ENCODE measurements at places on chromosomes 6 and 20.
A peak's percentile ranks its signal among the peaks of the same experiment; 100 is the strongest.

DNA sequence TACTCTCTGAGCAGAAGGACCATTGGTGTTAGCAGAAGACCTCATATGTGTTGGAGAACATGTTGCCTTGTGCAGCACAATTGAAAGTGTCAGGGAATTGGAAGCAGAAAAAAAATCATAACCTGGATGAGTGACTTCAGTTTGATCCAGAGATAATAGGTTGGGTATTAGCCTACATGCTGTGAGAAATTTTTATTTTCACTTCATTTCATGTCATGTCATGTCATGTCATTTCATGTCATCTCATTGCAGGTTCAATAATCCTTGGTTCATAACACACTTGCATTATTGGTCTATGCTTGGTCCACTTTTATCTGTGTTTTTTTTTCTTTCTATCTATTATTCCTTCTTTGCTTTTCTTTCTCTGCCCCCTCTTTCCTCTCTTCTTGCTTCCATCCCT, 34.3 kb downstream of the AKAP7 start:
- no peak for DNase-seq

GRCh38 chr6:117615750-117616390, 13.6 kb upstream of the GOPC start:
- no peak for DNase-seq

DNA sequence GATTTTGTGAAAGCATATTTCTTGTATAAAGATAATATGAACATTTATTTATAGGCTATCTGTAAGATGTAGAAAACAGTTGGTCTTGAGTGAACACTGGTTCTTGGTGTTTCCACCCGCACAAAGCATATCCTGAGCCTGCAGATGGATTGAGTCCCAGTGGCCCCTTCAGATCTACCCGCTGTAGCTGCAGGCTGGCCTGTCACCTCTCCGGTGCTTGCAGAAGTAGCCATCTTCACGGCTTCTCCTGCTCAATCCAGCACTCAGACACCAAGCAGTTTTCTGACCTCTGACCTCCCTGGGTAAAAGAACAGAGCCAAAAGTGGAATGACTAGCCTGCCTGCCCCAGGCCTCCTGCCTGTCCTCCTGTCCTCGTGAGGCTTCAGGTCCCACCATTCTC, 22.7 kb downstream of the LYRM2 start:
- DNase-seq, result no peak

DNA sequence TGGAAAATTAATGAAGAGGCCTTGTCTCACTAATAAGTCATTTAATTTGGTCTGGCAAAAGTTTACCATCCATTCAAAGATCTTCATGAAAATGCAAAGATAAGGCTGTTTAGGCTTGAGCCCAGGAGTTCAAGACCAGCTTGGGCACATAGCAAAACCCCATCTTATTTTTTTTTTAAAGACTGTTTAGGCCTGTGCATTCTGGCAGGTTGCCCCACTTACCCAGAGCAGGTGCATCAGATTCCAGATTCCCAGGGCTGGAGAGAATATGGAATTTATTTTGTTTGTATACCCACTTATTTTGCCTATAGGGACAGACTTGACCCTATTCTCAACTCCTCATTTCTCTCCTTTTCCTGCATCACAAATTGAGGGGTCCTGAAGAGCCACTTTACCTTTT, 5.7 kb downstream of the FOXO3 start:
- DNase-seq, result no peak

DNA sequence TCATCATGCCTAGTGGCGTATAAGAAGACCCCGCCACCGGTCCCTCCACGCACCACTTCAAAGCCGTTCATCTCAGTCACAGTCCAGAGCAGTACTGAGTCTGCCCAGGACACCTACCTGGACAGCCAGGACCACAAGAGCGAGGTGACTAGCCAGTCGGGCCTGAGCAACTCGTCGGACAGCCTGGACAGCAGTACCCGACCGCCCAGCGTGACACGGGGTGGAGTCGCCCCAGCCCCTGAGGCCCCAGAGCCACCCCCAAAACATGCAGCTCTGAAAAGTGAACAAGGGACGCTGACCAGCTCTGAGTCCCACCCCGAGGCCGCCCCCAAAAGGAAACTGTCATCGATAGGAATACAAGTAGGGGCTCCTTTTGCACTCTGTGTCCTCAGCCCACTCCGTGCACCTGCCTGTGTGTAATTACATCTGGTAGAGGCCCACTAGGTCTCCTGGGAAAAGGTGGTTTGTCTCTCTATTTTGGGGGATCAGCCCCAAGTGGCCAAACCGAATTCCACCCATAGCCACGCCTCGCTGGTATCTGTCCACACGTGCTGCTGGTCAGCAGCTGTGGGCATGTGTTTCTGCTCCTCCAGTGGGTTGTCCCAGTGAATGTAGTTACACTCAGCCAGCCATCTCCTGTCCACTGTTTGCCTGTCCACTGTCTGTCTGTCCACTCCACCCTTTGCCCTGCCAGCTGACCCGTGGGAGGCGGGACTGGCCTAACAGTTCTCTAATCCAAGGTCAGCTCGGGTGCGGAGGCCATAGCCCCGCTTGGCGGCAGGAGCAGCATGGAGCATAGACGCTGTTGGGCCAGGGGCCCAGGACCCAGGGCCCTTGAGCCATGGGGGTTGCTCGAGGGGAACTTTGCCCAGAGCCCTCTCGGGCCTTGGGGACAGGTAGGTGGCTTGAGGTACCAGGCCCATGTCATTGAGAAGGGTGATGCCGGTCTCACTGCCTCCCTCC, 44.3 kb upstream of the MYL9 start:
- no peak for DNase-seq

DNA sequence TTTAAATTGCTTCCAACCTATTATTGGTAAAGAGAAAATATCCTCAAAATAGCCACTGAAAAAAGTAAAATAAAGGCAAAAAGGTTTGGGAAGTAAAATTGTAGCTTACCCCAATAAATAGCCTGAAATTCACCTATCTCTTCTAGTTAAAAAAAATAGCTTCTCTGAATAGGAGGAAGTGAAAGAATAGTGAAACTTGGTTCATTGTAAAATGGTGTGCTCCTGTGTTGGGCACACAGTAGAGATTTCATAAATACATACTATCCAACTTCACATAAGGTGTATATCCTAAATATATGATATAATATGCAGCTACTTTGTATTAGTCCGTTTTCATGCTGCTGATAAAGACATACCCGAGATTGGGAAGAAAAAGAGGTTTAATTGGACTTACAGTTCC, 45.3 kb downstream of the CDK19 start:
- no peak for DNase-seq

DNA sequence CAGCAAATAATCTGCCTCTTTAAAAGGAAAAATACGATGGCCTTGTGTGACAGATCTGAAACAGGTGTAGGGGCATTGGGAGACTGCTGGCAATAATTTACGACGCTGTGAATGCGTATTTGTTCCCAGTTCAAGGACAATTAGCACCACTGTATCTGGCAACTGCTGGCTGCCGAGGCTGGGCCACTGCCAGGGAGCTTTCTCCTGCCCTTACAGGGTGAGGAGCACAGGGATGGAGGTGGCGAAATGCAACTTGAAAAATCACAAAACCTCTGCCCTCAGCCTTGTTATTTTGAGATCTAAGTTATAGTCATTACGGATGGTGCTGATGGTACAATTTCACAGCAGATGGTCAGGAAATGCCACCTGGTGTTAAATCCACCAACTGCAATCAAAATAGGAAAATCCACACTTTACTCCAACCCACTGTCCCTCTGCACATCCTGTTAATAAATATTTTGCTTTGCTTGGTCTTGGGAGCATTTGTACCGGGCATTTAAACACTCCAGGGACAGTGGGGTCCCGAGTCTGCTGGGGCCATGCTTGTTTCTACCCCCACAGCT, 6.4 kb downstream of the MYLK4 start:
- DNase-seq, result no peak

DNA sequence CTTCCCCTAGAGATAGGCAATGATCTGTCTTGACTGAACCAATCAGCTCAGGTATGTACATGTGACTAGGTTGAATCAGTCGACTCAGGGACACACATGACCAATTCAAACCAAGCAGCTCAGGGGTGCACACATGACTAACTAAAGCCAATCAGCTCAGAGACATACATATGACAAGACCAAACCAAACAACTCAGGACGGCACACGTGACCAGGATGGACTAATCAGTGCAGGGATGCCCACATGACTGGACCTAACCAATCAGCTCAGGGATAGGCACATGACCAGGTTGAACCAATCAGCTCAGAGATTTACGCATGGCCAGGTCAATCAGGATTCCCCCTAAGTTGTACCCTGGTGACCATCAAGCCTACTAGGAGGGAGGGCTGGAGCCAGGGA, 310.3 kb downstream of the CDH26 start:
- no peak for DNase-seq

DNA sequence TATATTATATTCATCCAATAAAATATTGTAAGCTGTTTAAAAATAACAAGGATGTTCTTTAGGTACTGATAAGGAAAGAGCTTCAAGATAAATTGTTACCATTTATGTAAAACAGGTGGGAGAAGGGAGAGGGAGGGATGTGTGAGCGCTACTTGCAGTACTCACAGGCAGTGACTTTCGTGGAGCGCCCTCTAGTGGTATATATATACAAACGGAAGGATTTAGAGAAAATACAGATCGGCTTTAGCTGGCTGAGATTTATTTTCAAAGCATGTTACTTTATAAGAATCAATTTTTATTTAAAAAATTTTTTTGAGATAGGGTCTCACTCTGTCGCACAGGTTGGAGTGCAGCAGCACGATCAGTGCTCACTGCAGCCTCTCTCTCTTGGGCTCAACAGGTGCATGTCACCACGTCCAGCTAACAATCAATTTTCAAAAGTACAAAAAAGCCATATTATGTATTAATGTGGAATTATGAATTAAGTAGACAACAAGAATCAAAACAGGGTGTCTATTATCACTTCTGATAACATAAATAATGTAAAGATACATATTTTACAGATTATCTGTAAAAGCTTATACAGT, 3.3 kb upstream of the MOG start:
- peak; percentile 82 for DNase-seq

- DNase-seq, result peak; percentile 96
Observed at GRCh38 chr6:44339763-44340625, 2.5 kb upstream of the SPATS1 start.

GRCh38 chr20:23335521-23335920, 15.1 kb upstream of the NXT1 start:
- no peak for DNase-seq

DNA sequence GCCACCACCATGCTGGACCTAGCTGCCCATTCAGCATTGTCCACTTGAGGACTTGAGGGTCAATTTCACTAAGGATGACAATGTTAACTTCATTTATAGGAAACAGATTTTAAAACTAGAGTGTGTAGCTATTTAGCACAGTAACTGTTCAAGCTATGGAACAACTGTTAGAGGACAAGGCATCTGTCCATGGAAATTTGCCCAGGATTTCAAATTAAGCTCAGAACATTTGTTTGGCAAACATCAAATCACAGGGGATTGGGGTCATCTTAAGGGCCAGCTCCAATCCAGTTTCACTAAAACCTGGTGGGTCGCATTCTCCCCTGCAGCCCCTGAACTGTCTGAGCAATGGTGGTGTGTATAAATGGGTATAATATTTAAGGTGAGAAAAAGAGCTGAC, 35.1 kb downstream of the PM20D2 start:
- no peak for DNase-seq

DNA sequence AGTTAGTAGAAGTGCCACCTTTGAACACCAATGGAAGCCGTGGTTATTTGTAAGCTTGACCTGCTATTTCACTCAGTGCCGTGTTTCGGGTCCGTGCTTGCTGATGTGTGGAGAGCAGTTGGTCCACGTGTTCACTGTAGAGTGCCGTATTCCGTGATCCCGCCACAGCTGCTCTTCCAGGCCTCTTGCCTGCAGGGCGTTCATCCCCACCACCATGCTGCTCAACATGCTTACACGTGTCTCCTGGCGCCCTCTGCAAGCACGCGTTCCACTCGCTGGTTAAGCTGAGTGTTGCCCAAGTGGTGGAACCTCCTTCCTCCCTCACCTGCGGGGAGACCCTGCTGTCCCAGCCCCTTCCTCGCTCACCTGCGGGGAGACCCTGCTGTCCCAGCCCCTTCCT, 28.0 kb upstream of the DACT2 start:
- no peak for DNase-seq

DNA sequence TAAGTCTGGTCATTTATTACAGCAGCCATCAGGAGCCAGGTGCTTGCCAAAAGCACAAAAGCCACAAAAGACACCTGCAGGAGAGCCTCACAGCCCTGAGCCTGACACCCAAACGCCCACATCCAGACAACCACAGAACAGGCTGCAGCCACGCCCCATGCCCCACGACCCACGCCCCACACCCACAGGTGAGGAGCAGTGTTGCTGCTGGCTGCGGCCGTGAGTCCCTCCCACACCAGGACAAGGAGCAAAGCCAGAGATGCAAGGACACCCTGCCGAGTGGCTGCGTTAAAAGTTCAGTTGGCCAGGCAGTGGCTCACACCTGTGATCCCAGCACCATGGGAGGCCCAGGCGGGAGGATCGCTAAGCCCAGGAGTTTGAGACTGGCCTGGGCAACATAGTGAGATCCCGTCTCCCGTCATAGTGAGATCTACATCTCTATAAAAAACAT, 43.0 kb downstream of the SLC2A4RG start:
- DNase-seq, result no peak

DNA sequence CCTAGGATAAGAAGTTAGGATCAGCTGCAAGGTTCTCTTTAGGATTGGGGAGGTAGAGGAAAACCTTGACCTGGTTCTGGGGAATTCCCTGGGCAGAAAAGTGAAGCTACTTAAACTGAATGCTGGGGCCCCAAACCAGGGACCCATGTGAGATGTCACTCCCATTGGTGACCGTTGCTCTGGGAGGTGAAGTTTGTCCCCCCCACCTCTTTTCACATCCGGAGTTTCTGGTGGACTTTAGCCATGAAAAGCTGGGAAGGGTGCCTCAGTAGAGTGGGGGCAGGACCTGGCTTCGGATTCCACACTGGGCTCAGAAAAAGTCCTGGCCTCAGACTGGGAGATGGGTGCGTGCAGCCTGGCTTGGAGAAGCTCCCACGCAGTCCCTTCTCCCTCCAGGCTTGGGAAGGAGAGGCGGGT, 13.2 kb downstream of the TJAP1 start:
- DNase-seq, result no peak

- peak; percentile 48 for DNase-seq
Observed at GRCh38 chr20:5492937-5493336, 176.2 kb upstream of the PROKR2 start.

DNA sequence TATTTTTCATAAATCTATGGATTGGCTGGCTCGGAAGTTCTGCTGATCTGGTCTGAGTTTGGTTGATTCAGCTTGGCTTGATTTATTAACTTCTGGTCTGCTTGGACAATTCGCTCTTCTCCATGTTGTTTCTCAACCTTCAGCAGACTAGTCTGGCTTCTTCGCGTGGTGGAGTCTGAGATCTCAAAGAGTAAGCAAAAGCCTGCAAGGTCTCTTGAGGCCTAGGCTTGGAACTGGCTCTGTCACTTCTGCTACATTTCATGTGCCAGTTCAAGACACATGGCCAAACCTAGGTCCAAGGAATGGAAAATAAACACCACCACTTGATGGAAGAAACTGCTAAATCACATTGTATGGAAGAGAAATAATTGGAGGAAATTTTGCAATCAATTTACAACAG, 115.1 kb upstream of the JAG1 start:
- no peak for DNase-seq

GRCh38 chr6:40436685-40437604, 150.2 kb downstream of the LRFN2 start:
- DNase-seq, result peak; percentile 58

- no peak for DNase-seq
Observed at GRCh38 chr20:52332230-52332629, 140.7 kb upstream of the ZFP64 start.
